ENCODE measurements at places on chromosomes 5 and 9.

GRCh38 chr9:112535301-112535700 is 48.7 kb downstream of the KIAA1958 start:
- ATAC-seq = no peak

DNA sequence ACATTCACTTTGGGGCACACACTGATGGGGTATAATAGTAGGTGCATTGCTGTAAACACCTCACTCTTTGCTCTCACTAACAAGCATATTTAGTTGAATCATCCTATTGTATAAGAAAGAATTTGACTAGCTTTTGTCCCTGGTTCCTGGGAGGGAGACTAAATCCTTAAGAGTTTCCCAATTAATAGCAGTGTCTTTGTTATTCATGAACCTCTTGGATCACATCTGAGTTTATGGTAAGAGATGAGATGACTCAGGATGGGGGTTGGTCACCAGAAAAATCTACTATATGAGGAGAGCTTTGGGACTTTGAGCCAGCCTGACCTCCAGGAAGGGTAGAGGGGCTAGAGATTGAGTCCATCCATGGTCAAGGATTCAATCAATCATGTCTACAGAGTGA is 56.8 kb downstream of the PUM3 start:
- no peak for ATAC-seq

GRCh38 chr9:34430843-34431437 is 27.4 kb downstream of the FAM219A start:
- peak; percentile 31 for ATAC-seq

DNA sequence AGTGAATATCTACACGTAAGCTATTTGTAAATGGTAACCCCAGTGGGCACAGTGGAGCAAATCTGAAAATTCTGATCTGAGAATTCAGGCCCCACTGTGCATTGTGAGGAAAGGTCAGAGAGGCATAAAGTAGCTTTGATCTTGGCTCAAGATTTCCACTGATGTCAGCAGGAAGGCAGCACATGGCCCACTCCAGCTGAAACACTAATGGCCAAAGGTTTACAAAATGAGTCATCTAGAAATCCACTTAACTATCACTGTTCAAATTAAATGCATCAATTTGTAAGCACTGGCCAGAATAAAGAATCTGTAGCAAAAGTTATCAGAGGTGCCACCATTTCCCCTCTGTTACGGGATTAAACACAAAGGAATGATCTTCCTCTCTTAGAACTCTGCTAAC is 191.6 kb downstream of the C9orf152 start:
- no peak for ATAC-seq

DNA sequence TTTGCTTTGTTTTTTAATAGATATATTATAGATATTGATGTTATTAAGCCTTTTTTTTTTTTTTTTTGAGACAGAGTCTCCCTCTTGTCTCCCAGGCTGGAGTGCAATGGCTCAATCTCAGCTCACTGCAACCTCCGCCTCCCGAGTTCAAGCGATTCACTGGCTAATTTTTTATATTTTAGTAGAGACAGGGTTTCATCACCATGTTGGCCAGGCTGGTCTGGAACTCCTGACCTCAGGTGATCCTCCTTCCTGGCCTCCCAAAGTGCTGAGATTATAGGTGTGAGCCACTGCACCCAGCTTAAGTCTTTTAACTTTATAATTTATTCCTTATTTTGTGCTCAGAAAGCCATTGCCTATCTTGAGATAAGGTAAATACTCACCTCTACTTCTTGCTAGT is 24.2 kb upstream of the RAD23B start:
- no peak for ATAC-seq

- ATAC-seq = no peak
Measured at GRCh38 chr9:72213906-72214305, 64.7 kb downstream of the GDA start.
